ENCODE measurements at places on chromosomes 5 and 9.

- peak; percentile 26 for DNase-seq
Measured at GRCh38 chr9:13427587-13427986, 148.1 kb upstream of the MPDZ start.

DNA sequence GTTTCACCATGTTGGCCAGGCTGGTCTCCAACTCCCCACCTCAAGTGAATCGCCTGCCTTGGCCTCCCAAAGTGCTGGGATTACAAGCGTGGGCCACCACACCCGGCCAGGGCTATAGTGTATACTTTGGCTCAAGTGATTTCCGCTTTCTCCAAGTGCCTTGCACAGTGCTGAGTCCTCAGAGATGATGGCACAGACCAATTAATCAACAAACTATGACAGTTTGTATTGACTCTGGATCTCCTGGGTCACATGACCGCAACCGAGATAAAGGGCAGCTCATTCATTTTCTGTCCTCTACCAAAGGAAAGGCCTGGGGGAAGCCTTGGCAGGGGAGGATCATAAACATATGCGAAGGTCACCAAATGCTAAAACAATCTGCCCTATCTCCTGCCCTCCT is 11.4 kb upstream of the LARP1 start:
- no peak for DNase-seq

- no peak for DNase-seq
Measured at GRCh38 chr5:92674321-92674720, 906.7 kb downstream of the NR2F1-AS1 start.

GRCh38 chr9:25964239-25964638 is 286.0 kb upstream of the TUSC1 start:
- no peak for DNase-seq

GRCh38 chr5:127649018-127649439 is at the start of gene CTXN3:
CTXN3 (plus strand) TSS chr5:127649082; CDS start chr5:127657522, 8,440 bp downstream.
- peak; percentile 80 for DNase-seq

DNA sequence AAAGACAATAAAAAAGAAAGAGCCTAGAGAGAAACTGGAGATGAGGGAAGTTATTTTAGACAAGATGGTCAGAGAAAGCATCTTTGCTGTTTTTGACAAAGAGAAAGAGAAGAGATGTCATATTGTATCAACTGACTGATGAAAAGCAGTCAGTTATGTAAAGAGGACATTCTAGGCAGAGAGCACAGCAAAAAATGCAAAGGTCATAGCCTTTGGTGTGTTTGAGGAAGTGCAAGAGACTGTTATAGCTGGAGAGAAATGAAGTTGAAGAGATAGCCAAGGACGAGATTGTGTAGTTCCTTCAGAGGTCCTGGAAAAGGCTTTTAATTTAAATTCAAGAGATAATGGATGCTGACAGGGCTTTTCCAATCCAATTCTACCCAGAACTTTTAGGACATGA is 342.4 kb downstream of the RASEF start:
- DNase-seq = no peak

DNA sequence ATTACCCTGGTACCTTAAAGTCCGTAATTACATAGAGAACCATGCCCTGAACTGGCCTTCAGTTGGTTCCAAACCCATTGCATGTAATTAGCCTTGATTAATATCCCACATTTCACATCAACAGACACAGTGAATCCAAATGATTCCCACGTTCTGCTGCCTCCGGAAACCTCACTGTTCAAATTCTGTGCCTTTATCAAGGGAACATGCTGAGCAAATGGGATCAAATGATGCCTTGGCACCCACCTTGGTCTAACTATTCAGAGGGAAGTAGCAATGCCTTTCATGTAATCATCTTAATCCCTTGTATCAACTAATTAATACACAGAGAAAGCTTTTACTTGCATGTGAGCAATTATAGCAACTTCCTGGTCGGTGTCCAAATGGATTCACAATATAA is 100.6 kb downstream of the EFNA5 start:
- DNase-seq = peak; percentile 69

- no peak for DNase-seq
Measured at GRCh38 chr9:98231770-98232478, 23.5 kb downstream of the TBC1D2 start.

DNA sequence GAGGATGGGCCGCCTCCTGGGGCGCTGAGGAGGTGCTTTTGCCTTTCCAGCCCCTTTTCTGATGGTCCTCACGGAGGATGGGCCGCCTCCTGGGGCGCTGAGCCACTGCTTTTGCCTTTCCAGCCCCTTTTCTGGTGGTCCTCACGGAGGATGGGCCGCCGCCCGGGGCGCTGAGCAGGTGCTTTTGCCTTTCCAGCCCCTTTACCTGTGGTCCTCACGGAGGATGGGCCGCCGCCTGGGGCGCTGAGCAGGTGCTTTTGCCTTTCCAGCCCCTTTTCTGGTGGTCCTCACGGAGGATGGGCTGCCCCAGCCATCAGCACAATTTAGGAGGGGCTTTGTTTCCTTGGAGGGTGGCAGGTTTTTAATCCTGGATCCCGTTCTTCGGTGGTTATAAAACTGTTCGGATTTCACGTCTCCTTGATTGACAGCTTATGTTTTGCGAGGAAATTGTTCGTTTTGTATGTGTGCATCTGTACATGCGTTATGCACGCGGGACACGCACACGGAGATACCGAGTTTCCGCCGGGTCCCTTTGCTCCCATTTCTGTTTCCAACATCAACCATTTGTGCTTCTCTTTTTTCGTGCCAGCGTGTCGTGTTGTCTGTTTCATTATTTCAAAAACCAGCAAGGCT is 34.7 kb upstream of the SLC9A3 start:
- no peak for DNase-seq

DNA sequence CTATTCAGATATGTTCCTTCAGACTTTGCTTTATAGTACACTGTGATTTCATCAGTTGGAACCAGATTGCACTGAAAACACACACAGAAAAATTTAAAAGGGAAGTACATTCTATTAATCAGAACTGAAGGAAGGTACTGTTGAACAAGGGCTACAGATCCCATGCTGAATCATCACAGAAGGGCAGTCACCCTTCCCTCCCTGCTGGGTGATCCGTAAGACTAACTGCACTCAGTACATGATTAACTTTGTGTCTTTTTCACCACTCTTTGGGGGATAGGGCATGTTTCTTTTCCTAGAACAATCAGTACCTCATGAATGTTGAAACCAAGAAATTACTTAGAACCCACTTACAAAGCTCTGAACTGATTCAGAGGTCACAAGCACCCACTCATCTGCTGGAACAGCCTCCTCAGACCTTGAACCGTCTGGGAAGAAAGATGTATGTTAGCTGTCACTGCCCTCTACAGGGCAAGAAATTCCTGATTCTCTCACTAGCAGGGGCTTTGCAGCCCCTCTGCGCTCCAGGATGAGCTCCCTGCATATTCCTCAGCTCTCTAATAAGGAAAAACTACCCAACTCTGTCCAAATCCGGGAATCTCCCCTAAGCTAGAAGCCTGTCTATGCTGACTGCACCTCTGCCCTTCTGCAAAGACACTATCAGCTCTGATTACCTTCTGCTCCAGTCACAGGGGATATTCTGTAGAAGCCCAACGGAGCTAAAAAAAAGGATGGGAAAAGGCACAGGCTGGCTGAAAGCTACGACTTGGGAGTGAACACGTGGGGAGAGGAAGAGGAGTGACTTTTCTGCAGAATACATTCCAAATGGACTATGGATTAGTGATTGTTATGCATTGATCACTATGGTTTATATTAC is 51.0 kb downstream of the IARS1 start:
- DNase-seq = no peak
